ENCODE measurements at places on chromosomes 2 and 18. TPM values are rescaled to one million over a fixed set of nuclear protein-coding genes. Genes with fewer than 3 reads are reported as not detected.

DNA sequence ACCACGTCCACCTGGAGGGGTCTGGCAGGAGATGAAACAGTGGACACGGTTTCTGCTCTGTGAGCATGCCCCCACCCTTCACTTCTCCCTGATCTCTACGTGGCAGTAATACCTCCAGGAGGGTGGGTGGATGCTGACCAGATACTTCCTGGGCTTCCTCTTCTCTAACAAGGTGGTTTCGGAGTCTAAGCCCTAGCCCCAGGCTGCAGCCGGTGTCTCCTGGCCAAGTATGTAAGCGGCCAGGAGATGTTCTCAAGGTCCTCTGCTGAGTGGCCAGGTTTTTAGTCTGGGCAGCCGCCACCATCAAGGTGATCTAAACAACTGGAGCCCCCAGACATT lies 101.8 kb upstream of the ASB18 start:
- H3K4me1 ChIP-seq: peaks cover 16% of the 10 kb centered on the region
- no peak for DNase-seq
- H3K36me3 ChIP-seq: no peaks in the 10 kb centered on the region
- H3K27ac ChIP-seq: no peak overlapping the region

GRCh38 chr18:2887470-2887869 lies 40.7 kb downstream of the EMILIN2 start:
- peaks cover 12% of the 10 kb centered on the region for H3K4me1 ChIP-seq
- no peak for DNase-seq
- H3K27me3 ChIP-seq: peaks cover 5% of the 10 kb centered on the region
- H3K36me3 ChIP-seq: peaks cover 57% of the 10 kb centered on the region

- H3K4me1 ChIP-seq: peaks cover 27% of the 10 kb centered on the region
- H3K27me3 ChIP-seq: no peaks in the 10 kb centered on the region
- no peak overlapping the region for H3K4me3 ChIP-seq
- H3K27ac ChIP-seq: no peak overlapping the region
- peaks cover 31% of the 10 kb centered on the region for H3K36me3 ChIP-seq
- no peak for DNase-seq
Observed at GRCh38 chr18:74275736-74276135, 16.0 kb downstream of the CYB5A start.

DNA sequence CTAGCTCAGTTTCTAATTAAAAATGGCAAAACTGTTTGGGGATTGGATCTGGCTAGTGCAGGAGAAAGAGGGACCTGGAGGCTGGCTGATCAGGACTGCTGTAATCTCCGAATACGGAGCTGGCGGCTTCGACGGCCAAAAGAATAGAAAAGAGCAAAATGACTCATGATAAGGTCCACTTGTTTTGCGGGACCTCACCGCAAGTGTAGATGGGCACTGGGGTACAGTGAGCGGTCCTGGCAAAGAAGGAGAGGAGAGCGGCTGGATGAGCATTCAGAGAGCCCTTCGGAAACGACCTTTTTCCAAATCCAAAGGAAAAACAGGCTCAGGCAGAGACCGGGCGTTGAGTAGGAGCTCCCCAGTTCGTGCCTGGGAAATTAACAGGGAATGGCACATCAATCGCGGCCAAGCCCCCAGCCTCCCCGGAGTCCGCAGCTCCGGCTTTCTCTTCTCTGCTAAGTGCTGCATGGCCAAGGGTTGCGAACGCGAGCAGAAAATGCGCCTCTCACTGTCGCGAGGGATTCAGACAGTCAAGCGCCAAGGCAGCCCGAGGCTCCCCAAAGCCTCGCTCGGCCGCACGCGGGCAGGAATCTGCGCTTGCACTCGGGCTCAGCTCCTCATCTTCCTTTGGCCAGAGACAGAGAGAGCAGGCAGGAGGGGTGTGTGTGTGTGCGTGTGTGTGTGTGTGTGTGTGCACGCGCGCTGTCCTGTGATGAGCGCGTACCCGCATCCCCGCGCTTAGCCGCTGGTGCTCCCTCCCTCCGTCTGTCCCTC lies 1.8 kb downstream of the DCC start:
- no peak overlapping the region for H3K4me3 ChIP-seq
- no peak for DNase-seq
- H3K4me1 ChIP-seq: no peaks in the 10 kb centered on the region
- H3K36me3 ChIP-seq: no peaks in the 10 kb centered on the region
- H3K27me3 ChIP-seq: peaks cover 25% of the 10 kb centered on the region

The KCNK3 gene
- total RNA-seq: not detected

The GMPPA gene
- 32.9 TPM for total RNA-seq

The BOLL gene
- total RNA-seq: not detected
